Ovary (tissue), 10 donors: ENCODE measurements at places on chromosomes 6 and 20.

GRCh38 chr6:31446481-31446880 is 43.1 kb downstream of the MICA start:
- DNase-seq, result no peak

DNA sequence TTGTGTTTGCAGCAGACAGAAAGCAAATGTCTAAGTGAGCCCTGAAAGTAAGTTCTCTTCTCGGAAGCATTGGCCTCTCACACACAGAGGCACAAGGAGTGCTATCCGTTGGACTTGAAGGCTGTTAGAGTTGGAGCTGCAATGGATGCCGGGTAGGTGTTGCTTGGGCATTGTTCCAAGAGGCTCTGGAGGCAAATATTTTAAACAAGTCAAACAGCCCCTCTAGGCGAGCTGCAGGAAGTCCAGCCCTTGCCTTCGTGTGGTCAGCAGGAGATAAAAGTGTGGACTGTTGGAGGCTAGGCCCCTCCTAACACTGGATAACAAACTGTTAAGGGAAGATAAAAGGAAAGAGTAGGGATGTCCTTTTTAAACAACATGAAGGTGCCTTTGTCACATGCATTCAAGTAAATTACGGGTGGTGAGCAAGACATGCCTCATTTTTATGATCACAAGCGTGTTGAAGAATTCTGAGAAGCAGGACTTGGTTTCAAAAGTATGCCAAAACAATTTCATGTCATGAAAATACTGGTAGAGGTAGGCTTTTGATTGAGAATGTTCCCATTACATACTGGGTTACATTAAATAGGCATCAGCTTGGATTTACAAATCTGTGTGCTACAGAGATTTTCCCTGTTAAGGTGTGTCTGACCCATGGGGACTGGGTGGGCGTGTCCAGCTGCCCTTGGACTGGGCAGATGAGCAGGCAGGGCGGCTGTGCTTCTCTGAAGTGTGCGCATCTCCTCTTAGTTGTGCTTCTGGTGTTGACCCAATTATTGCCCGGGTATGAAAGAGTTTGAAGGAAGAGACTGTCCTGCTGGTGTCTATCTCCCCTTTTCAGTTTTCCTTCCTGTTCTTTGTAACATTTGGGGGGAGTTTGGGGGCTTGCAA is 57.5 kb downstream of the RREB1 start:
- DNase-seq, result peak; percentile 41

- DNase-seq, result no peak
Observed at GRCh38 chr6:39850736-39851297, 58.6 kb downstream of the DAAM2 start.

GRCh38 chr20:53708129-53708968 is 114.7 kb upstream of the ZNF217 start:
- no peak for DNase-seq

GRCh38 chr6:46954837-46955451 is 33.2 kb upstream of the ADGRF5 start:
- no peak for DNase-seq

- no peak for DNase-seq
Observed at GRCh38 chr6:166112580-166112979, 55.1 kb downstream of the TBXT start.

DNA sequence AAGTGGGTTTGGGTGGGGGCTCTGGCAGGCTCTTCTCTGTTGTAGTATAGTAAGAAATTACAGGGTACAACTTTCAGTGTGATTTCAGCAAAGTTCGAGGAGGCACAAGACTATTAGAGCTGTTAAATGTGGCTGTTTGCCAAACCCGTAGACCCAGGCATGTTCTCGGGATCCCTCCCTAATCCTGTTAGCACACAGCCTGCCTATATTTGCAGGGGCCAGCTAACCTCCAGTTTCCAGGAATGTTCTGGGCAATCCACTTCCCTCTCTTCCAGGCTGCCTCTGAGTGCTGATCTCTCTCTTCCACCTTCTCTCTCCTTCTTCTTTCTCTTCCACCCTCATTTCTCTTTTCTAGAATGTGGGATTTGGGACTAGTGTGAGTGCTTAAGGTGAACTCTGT is 34.8 kb upstream of the ZFP64 start:
- DNase-seq, result no peak

DNA sequence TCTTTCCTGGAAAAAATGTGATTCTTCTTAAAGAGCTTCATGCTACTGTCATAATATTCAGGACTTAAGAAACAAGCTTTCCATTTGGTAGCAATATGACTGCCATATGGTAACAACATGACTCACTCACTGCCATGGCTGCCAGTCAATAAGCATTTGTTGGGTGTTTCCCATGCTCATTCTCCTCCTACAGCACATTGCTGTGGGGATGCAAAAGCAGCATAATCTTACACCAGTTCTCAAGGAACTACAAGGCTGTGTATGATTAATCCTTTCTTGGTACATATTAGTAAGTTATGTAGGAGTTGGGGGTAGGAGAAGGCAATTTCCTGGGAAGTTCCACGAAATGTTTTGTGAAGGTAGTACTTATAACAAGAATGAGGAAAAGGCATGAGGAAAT is 76.7 kb downstream of the CEP162 start:
- DNase-seq, result no peak

GRCh38 chr6:44475417-44475778 is 87.9 kb downstream of the CDC5L start:
- DNase-seq, result no peak

DNA sequence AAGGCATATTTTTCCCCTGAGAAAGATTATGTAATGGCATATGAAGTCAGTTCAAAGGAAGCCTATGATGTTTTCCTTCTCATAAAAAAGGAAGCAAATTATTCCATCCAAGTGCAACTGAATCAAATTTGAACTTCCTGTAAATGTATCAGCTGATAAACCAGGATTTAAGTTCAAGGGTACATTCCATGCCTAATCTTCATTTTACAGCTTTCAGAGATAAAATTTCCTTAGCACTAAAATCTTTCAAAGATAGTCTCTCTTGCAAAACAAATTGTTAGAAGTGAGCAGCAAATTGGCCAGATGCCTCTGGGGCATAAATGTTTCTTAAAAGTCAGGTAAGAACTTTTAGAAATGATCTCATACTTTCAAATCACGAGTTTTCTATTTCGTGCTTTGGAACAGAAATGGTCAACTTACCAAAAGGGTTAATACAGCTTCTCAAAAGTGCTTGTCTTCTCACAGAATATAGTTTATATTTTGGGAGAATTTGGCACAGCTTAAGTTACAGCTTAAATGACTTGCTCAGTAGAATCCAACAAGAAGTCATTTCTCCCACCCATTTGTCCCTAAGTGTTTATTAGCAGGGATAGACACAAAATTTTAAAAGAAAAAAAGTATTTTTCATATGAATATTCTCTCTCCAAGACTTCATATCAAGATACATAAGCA is 2.7 kb upstream of the TCF21 start:
- no peak for DNase-seq

DNA sequence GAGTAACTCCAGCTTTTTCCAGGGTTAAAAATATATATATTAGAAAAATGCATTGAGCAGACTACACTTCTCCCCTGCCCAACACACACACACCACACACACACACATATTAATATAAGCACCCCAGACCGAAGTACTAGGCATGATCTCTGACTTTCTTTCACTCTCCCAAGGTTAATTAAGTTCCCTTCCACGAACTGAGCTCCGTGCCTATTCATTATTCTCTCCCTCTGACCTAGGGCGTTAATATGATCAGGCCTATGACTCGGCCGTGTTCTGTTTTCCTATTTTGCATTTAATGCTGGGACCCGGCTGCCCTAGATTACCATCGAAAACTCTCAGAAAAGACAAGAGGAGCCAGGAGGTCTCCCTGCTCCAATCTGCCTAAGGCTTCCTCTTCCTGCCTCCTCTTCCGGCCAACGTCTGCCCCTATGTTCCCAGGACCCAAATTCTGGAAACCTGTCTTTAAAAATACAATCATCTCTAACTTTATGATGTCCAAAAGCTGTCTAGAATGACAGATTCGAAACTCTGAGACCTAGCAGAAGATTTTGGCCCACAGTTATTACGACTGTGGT is 6.1 kb upstream of the POU3F2 start:
- DNase-seq, result no peak

GRCh38 chr6:25927756-25928216 is 2.7 kb downstream of the SLC17A2 start:
- no peak for DNase-seq

DNA sequence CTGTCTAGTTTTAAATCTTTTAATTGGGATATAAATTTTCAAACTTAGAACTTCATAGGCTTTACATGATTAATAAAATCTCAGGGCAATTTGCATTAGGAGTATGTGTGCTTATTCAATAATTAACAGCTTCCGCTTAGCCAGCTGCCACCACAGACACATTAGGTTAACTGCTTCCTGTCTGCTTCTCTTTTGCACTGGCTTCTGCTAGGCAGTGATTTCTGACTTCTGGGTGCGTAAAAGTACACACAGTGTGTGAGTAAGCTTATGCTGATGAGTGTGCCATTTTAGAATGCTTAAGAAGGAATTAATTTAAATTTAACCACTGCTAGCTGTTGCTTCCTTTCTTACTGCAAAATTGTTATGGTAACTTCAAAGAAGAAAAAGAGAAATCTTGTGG is 73.9 kb downstream of the F13A1 start:
- DNase-seq, result no peak

DNA sequence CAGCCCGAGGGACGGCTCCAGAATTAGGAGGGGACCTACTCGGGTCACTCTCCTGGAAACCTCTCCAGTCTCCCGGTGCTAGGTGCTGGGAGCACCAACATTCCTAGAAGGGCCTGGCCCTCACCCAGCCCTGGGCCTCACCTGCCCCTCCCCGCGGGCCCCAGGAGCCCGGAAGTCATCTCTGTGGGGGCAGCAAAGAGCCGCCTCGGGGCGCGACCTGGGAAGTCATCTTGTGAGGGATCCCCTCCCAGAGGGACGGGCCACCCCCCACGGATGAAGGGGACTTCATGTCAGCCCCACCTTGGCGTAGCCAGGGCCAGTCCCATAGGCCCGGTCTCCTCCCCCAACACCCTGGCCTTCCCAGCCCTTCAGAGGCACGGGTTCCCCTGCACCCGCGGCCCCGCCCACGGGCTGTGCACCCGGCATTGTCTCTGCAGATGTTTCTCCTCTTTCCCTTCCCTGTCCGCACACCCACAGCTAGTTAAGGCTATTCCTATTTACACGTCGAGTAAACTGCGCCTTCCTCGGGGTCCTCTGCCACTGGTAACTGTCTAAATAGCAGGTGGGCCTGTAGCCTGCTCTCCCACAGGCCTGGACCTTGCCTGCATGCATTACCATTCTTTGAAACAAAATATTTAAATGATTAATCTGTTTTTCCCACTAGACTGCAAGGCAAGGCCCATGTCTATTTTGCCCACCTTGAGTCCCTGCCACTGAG is 896 bp upstream of the RNASET2 start:
- peak; percentile 63 for DNase-seq

DNA sequence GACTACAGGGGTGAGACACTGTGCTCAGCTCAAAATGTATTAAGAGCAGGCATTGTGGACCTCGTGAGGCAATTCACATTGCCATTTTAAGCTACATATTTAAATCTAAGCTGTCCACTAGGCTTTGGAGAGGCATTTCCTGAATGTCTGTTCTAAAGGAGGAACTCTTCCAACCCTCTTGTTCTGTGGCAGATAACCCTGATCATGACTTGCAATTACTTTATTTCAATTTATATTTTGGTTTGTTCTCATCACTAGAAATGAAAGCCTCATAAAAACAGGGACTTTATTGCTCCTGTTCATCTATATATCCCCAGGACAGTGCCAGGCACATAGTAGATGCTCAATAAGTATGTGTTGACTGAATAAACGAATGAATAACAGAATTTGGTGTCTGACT is 84.0 kb upstream of the SALL4 start:
- no peak for DNase-seq

DNA sequence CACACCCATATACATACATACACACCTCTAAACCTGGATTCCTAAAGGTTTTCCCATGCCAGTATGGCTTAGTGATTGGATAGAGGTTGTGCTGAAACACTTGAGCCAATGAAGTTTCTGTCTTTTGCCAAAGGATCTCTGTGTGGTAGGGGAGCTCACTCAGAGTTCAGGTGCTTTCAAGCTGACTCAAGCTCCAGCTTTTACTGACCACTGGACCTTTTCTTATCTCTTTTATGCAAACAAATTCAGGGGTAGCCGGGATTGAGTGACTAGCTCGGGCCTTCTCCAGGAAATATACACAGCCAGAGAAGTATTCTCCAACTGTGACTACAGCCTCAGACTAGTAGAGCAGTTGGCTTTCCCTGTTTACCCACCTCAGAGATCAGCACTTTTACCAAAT is 21.5 kb upstream of the DSE start:
- DNase-seq, result no peak

- no peak for DNase-seq
Observed at GRCh38 chr6:147287869-147288271, 83.7 kb downstream of the STXBP5 start.

GRCh38 chr20:14902432-14903089 is 565.1 kb upstream of the FLRT3 start:
- no peak for DNase-seq

DNA sequence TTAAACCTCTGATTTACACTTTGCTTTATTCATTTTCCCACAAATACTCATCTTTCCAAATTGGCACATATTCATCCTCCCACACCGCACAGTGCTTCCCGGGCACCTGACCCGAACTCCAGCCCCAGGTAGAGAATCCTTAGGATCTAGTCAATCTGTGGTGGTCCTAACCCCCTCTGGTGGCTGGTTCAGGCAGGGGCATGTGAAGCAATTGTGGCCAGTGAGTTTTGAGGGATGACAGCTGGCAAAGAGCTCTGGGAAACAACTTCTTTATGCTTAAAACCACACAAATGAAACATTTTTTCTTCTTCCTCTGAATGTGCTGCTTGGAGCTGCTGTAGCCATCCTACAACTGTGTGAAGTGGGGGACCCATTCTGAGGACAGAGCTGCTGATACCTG is 54.7 kb downstream of the ELOVL5 start:
- DNase-seq, result no peak

- DNase-seq, result no peak
Observed at GRCh38 chr6:161305860-161306259, 32.0 kb upstream of the AGPAT4 start.

DNA sequence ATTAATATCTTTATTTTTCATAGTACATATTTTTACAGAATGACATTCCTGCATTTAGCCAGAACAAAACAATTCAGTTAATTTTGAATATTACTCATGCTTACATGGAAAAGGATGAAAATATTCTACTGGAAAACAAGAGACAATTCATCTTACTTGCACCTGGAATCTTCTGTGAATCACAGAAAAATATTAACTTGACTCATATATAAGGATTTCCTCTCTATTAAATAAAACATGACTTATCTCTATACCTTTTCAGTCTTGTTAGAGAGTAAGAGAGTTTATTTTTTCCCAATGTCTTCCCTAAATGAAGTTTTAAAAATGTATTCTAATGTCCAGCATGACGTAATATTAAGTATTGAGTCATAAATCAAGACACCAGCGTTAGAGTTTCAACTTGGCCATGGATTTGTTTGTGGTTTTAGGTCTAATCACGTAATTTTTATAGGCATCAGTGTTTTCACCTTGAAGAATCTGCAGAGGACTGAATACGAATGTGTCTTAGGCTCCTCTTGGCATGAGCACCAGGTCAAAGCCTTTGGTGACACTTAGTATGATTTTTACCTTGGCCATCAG is 445.1 kb upstream of the JAG1 start:
- DNase-seq, result no peak

- DNase-seq, result no peak
Observed at GRCh38 chr6:136952714-136953260, 30.7 kb downstream of the SLC35D3 start.
